ENCODE measurements at places on chromosomes 4 and X. TPM values are rescaled to one million over a fixed set of nuclear protein-coding genes. Genes with fewer than 3 reads are reported as not detected.

- no peak for DNase-seq
Measured at GRCh38 chr4:87093443-87094123, 126.8 kb downstream of the KLHL8 start.

ITM2A gene
- total RNA-seq = 42.0 TPM

BEND4 gene
- not detected for total RNA-seq

GRCh38 chr4:57605376-57605775 lies 495.2 kb upstream of the IGFBP7 start:
- no peak for DNase-seq

DNA sequence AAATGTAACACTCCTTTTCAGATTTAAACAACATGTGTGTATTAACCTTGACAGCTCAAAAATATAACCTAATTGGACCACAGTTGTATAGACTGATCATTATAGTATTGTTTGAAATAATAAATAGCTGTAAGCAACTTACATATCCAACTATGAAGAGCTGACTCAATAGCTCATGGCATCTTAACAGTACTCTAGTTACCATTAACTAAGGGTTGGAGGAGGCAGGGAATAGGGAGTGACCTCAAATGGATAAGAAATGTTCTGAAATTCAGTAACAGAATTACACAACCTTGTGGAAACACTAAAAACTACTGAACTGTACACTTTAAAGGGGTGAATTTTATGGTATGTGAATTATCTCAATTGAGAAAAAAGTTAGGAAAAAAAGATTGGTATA lies 136.5 kb upstream of the CPEB2 start:
- DNase-seq = no peak

MTNR1A gene
- not detected for total RNA-seq
